GM23338 (cell line): ENCODE measurements at places on chromosomes 12 and 14.
A peak's percentile ranks its signal among the peaks of the same experiment; 100 is the strongest.

DNA sequence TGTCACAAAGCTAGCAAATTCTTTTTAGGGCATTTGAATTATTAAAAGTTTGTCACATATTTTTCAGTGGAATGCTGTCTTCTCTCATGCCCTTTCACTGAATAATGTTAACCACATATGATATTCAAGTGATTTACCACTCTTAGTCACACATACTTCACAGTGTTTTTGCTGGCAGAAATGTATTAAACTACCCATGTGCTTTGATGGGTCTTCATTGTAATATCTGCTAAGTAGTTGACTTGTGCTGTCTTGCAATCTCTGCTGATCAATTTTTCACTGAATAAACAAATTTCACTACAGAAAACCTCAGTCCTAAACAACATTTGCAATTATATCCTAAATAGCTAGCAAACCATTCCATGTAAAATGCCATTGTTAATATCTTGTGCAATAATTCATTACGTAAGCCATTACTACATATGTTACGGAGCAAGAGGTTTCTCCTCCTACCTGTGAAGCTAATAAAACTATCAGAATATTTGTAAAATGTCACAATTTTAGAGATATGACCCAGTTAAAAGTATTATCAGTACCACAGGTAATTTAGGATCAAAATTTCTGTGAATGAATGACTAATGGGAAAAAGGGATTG is 64.6 kb upstream of the LMO3 start:
- no peak for DNase-seq

- no peak for DNase-seq
Measured at GRCh38 chr12:47534695-47535094, 171.1 kb downstream of the RPAP3 start.

DNA sequence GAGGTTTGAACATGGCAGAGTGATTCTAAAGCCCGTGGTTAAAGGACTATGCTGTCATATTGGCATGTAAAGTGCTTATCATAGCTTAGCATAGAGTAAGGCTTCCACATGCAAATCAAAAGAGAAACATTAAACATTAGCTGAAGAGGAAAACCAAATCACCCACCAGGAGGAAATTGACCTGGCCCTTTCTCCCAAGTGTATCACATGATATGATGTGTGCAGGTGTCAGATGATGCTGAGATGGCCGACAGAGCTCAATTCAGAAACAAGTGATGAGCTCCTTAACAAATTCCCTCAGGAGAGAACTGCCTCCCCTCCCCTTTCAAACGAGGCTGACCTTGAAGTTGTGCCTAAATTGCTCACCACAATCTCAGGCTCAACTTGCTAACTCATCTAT is 217.1 kb upstream of the BTG1 start:
- DNase-seq = no peak

- no peak for DNase-seq
Measured at GRCh38 chr14:65179918-65180724, 77.8 kb upstream of the MAX start.

DNA sequence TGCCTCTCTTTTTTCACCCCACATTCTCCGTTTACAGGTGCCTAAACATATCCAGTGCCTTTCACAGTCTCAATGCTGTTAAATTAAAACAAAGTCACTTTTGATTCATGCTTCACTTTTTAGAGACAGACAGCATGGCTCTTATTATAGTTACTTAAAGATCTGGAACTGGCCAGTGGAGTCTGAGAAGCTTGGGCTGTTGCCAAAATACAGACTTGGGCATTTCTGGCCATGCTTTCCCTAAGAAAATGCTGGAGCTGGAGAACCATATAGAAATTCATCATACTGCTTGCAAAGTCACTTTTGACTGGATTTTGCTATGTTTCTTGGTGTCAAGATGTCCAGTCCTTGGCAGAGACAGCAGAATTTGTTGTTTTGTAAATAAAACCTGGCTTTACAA is 12.2 kb upstream of the GPR68 start:
- DNase-seq = no peak

GRCh38 chr14:68684466-68685418 is 108.1 kb downstream of the ZFP36L1 start:
- no peak for DNase-seq

- DNase-seq = no peak
Measured at GRCh38 chr12:107788281-107788680, 13.8 kb downstream of the ASCL4 start.

- no peak for DNase-seq
Measured at GRCh38 chr14:84482256-84483071, 1047.5 kb upstream of the FLRT2 start.

- no peak for DNase-seq
Measured at GRCh38 chr14:35909665-35910064, 83.5 kb downstream of the BRMS1L start.

DNA sequence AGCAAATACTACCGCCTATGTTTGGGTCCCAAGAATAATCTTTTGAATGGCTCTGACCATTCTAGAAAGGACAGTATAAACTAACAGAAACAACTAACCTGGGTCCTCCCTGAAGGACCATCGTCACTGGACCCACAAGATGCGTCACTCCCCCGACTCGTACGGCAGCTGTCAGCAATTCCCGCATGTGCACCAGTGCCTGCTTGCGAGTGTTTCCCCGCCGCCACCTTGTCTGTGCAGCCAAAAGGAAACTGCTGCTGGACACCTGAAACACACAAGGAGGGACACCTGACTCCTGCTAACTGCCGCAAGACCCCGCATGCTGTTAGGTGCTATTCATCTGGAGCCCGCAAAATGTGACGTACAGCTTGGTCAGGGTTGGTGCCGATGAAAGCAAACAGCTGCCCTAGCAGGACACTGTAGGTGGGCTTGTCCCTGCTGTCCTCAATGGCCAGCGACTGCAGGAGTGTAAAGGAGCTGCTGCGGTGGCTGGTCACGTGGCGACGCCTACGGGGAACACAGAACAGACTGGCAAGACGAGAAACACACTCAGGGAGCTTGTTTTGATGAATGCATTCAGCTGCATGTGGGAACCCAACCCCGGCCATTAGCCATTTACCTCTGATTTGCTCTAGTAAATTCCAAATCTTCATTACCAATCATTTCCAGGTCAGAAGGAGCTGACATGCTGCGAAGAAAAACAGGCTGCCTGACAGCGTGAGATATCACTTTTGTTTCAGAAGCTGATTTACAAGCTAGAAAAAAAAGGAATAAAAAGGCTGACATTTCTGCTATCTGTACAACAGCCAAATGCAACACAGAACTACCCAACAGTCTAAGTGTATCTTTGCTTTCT is 118.1 kb downstream of the TRAFD1 start:
- no peak for DNase-seq

GRCh38 chr14:24321212-24321975 is 10.1 kb downstream of the LTB4R start:
- peak; percentile 32 for DNase-seq

GRCh38 chr12:51217968-51218606 is at the start of gene POU6F1:
TSS of gene POU6F1 (minus strand) at chr12:51218062. CDS start at chr12:51206836, 11,226 bp downstream.
- peak; percentile 93 for DNase-seq

DNA sequence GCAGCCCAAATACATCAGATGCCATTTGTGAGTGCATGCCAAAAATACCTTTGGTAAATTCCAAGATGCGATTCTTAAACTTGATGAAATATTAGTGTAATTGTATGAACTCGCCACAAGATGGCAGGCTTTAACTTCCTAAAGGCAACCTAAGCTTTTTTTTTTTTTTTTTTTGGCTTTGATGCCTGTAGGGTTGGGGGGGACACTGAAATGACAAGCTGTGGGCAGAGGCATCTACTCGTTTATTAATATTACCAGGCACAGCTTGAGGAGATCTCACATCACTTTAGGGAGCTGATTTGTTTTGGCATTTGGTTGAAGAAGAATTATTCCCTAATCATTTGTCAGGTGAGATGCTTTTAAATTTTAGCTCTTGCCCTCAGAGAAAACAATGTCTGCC is 126.7 kb upstream of the CCDC196 start:
- peak; percentile 84 for DNase-seq

DNA sequence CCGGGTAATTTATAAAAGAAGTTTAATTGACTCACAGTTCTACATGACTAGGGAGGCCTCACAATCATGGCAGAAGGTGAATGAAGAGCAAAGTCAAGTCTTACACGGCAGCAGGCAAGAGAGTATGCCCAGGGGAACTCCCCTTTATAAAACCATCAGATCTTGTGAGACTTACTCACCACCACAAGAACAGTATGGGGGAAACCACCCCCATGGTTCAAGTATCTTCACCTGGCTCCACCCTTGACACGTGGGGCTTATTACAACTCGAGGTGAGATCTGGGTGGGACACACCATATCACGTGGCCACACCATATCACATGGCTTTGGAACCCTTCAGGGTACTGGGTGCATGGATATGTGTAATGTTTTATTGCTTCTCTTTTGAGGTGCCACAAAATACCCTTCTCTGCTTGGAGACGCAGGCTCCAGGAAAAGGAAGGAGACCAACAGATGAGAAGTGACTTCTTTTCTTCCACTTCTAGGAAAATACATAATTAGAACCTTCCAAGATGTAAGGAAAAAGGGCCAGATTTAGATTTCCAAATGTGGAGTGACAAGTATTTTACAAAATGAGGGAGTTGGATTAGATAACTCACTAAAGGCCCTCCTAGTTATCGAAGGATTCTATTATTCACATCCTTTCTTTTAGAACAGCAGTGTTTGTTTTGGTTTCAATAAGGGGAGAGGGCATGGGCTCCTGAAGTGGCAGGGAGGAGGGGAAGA is 33.1 kb upstream of the ETFBKMT start:
- DNase-seq = no peak

DNA sequence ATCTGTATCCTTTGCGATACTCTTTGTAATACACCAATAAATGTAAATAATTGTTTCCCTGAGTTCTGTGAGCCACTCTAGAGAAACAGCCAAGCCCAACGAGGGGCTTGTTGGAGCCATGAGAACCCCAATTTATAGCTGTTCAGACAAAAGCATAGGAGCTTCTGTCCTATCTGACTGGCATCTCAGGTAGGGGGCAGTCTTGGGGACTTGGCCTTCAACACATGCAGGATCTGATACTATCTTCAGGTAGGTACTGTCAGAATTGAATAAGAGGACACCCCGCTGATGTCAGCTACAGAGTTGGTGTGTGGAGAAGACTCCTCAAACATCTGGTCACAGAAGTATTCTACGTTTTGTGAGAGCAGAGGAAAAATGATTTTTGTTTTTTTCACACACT is 25.3 kb downstream of the TXNDC16 start:
- DNase-seq = peak; percentile 17

GRCh38 chr14:44505588-44505987 is 1.5 kb downstream of the FSCB start:
- DNase-seq = peak; percentile 8

DNA sequence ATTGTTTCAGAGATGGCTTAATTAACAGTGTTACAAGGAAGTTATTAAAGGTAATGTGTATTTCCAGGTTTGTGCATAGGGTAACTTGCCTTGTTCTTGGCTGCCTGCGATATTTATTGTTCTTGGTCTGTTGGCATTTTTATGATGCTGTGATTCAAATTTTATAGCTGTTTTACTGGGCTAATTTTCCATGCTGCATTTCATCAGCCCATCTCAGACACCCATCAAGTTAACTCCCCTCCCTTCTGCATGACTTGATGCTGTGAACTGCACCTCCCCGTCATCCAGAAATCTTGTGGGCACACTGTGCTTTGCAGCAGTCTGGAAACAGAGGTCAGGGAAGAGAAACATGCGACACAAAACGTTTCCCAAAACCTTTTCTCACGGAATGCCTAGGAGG is 1049.2 kb downstream of the AACS start:
- no peak for DNase-seq

DNA sequence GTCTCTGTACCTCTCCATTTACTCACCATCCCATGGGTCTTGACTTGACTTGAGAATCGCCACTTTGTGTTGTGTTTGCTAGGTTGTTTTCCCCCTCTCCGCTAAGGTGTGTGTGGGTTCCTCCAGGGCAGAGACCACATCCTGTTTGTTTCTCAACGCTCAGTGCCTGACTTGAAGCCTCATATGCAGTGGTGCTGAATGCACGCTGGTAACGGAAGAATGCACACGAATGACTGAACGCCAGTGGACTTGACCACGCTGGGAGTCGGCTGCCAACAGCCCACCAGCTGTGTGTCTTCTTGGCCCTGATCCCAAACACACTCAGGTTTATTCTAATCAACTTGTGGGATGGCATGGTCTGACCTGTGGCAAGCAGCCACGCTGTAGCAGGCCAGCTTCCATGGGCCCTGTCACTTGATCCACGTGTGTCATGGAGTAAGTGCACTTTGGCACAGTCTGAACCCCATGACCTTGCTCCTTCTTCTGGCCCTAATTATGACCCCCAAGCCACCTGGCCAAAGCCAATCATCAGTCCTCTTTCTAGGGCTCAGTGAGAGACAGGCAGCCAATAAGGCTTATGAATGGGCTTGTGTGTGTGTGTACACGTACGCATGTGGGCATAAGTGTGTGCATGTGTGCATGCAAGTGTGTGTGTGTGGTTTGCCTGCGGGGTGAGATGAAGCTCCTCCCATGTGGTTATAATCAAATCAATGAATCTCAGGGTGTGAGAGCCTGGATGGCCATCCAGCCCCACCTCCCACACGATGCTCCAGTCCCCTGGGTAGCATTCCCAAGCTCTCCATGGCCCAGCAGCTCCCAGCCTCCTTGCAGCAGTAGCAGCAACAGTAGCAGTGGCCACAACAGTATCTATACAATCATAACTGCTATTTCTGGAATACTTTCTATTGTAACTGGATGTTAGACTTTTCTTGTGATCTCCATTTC is 6.4 kb upstream of the TC2N start:
- no peak for DNase-seq
